ENCODE measurements at places on chromosomes 5 and 9.

- no peak for DNase-seq
Observed at GRCh38 chr5:87503004-87503403, 90.3 kb upstream of the CCNH start.

GRCh38 chr9:134807716-134808446 is 72.7 kb upstream of the FCN2 start:
- DNase-seq, result no peak

- no peak for DNase-seq
Observed at GRCh38 chr5:89342106-89342876, 459.3 kb upstream of the MEF2C start.

DNA sequence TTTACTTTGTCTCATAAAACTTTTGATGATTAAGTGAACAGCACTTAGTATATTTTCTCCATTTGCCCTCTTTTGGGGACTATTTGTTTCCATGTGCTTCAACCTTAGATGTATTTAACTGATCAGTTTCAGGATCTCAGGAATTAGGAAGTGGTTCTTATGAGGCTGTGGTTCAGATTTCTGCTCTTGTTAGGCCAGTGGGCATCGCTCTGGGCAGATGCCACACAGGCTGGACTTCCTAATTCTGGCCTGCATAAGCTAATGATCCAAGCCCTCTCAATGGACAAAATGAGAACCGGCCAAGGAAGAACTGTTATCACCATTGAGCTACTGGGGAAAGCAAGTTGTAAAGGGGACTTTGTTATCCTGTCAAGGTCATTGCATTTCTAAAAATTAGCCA is 6.9 kb downstream of the ARHGAP26 start:
- DNase-seq, result no peak

- DNase-seq, result no peak
Observed at GRCh38 chr5:120231563-120231962, 232.5 kb upstream of the PRR16 start.

Measured in esophagus squamous epithelium (tissue), 5 donors.